Activated T-helper 9 cell treated with anti-CD3 and anti-CD28 coated beads, Interleukin-2, amount 50 U/mL, for 16 hours (primary cell): ENCODE measurements at places on chromosomes 3 and 15.

DNA sequence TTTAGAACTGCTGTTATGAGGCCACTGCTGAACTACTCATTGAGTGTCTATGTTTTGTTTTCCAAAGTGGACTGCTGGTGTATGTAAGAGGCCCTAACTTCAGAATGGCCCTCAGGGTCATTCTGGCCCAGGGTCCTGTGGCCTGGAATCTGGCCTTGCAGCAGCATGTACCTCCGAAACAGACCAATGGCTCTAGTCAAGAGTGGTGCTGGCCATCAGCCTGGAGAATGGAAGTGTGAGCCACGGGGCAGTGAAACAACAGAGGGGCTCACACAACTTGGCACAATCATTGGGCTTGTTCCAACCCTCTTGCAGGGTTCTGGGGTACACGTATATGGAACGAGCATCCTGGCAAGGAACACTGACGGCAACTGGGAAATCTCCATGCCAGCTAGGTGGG is 40.5 kb downstream of the SCN5A start:
- no peak for DNase-seq

- no peak for DNase-seq
Measured at GRCh38 chr3:66386011-66386924, 114.6 kb downstream of the LRIG1 start.

- DNase-seq = no peak
Measured at GRCh38 chr3:129025108-129025507, 24.0 kb downstream of the EFCC1 start.

GRCh38 chr15:58313810-58314592 is 117.8 kb upstream of the LIPC start:
- DNase-seq = no peak

GRCh38 chr15:83919978-83920510 is 266.1 kb downstream of the ADAMTSL3 start:
- DNase-seq = no peak

- DNase-seq = no peak
Measured at GRCh38 chr3:169578381-169579024, 85.0 kb downstream of the MECOM start.

DNA sequence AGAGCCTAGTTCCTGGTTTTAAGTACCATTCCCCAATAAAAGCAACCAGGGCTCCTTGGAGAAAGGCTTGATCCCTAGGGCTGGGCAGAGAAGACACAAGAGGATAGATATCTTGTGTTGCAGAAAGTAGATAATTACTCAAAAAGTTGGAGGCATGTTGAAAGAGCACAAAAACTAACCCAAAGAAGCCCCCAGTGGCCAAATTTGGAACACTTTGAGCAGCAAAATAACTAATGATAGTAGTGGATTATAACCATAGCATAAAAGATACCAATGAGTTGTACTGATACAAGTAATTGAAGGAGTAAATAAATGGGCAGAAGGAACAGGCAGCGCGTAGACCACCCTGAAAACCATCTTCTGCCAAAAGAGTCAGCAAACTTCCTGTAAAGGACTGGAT is 12.0 kb downstream of the EXOSC7 start:
- no peak for DNase-seq

DNA sequence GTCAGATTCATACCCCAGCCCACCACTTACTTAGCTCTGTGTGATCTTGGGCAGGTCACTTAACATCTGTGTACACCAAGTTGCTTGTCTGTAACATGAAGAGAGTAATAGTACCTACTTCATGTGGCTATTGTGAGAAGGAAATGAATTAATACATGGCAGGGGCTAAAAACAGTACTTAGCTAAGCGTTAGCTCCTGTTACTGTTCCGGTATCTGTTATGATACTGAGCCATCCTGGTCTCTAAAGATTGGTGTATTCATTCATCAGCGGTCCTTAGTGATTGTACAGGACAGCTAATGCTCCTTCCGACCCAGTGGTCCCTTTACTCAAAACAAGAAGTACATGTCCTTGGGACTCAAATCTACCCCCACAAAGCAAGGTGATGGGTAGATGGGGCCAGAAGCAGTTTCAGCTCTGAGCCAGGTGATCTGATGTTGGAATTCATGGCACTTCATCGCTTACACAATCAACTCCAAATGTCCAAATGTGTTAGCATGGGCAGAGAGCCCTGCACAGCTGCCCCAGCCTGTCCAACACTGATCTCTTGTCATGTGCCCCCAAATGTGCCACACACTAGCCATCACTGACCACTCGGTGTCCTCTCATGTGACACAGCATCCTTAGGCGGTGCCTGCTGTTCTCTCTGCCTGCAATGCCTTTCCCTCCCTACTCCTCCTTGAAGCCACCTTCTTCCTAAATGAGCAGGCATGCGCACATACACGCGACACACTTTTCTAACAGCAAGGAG is 84.1 kb downstream of the RARB start:
- DNase-seq = no peak

DNA sequence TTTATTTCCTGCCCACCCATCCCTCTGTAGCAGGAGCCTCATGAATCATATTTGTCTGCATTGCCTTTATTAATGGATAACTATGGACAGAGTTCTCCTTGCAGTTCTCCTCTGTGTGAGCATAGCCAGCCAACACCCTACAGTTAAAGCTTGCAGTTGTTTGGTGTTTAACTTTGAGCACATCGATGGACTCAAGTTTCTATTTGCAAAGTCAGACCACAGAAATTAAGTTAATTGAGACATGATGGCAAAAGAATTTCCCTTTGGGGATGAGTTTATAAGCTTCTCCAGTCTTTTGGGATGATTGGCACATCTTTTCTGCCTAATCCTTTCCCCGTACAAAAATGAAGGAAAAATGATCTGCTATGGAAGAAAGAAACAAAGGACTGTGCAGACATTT is 398.9 kb upstream of the THBS1 start:
- DNase-seq = no peak

DNA sequence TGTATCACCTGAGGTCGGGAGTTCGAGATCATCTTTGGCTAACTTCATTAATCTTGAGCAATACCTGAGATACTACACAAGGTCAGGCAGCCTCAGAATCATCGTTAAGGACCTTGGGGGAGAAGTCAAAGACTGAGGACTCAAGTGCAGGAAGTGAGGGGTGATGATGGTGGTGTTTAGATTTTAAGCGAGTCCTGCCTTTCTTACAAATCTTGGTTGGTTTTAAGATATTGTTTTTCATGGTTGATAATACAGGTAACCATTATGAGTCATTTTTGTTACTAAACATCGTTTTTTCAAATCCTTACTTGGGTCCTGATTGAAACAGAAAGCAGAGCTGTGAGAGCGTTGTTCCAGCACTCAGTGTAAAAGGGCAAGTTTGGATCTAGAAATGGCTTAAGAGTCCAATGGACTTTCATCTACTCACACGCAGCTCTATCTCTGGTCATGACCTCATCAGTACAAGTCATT is 4.1 kb downstream of the RASGRP1 start:
- no peak for DNase-seq

GRCh38 chr15:82048811-82049210 is 3.0 kb upstream of the MEX3B start:
- DNase-seq = no peak

DNA sequence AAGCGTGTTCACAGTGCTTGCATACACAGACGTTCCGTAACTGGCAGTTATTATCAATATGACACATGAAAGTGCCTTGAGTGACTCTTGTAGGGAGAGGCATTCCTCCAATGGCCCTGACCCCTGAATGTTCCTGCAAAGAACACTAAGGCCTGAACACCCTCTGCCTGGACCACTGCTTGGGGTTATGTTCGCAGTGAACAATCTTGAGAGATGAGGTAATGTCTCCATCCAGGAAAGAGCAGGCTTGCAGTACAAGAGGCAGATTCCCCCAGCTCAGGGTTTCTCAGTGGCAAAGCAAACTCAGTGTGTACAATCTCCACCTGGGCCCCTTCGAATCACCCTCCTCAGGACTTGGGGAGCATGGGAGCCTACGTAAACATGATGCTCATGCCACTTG is 324.6 kb downstream of the MAGI1 start:
- no peak for DNase-seq

DNA sequence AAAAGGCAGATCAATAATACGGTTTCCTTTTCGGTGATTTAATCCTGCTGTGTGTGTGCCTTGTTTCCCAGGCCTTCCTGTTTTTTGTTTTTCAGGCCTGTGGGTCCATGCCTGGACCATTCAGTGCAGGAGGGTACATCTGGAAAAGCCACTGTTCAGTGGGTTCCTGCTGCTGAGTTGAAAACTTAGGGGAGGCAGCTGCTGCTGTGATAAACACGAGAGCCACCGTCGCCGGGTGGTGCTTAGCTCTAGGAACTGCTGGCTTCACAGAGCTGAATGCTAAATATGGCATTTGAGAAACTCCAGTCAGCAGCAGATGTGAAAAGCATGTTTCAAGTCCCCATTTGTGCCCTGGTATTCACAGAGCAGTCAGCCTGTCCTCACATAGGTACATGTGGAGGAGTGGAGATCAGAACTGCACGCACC is 44.0 kb downstream of the SYNM start:
- DNase-seq = no peak

- no peak for DNase-seq
Measured at GRCh38 chr3:34203386-34203785, 405.0 kb downstream of the PDCD6IP start.

- no peak for DNase-seq
Measured at GRCh38 chr15:45913451-45913850, 278.6 kb downstream of the SQOR start.

DNA sequence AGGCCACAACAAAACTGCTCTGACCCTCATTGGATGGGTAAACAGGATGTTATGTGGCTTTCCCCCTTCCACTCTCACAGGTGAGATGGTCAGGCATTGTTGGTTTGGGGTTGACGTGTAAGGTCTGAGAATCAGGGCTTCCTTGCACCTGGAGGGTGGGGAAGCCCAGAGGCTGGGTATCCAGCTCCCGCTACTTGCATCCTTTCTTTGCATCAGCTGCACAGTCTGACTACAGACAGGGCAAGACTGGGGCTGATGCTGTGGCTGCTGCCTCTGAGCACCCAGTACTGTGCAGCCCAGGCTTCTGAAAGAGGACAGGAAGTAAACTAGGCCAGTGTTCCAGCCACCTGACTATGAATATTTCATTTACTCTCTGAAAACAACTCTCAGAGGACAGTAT is 58.0 kb upstream of the ATP2B2 start:
- no peak for DNase-seq

- DNase-seq = no peak
Measured at GRCh38 chr15:72979791-72980190, 72.5 kb upstream of the NEO1 start.

DNA sequence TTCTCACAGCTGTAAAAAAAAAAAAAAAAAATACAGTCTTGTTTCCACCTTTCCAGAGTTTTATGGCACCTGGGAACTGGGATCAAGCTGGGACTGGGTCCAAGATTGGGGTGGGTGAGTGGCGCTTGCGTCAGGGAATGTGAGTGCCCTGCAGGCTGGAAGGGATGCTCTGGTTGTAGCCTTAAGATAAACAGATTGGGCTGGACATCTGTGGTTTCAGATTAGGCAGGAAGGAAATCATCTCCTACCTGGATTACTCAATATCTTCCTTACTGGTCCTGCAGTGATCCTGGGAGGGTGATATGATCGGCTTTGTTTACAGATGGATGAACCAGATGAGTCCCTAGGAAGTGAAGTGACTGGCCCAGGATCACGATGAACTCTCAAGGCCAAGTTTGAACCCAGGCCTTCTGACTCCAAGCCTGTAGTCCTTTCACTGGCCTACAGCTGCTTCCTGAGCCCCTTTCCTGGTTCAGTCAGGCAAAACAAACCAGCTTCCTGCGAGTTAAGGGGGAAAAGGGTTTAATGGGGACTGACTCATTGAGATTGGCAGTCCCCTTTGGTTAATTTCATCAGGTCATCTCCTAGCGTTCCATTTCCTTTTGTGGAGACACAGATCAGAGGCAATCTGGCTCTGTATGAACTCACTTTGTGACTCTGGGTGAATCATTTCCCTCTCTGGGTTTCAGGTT is 179.8 kb downstream of the THSD4 start:
- no peak for DNase-seq

DNA sequence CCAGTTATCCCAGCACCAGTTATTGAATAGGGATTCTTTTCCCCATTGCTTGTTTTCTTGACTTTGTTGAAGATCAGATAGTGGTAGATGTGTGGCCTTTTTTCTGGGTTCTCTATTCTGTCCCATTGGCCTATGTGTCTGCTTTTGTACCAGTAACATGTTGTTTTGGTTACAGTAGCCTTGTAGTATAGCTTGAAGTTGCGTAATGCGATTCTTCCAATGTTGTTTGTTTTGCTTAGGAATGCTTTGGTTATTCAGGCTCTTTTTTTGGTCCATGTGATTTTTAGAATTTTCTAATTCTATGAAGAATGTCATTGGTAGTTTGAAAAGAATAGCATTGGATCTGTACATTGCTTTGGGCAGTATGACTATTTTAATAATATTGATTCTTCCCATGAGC is 94.3 kb upstream of the CHMP2B start:
- no peak for DNase-seq

GRCh38 chr3:16883057-16883722 is 1.6 kb upstream of the PLCL2 start:
- no peak for DNase-seq

- peak; percentile 44 for DNase-seq
Measured at GRCh38 chr3:127544192-127544802, 46.2 kb downstream of the TPRA1 start.

- no peak for DNase-seq
Measured at GRCh38 chr3:4889896-4890295, 89.3 kb upstream of the BHLHE40 start.

- DNase-seq = no peak
Measured at GRCh38 chr15:28892789-28893610, 7.2 kb downstream of the APBA2 start.

GRCh38 chr3:168544097-168544957 is 448.6 kb upstream of the GOLIM4 start:
- DNase-seq = no peak

DNA sequence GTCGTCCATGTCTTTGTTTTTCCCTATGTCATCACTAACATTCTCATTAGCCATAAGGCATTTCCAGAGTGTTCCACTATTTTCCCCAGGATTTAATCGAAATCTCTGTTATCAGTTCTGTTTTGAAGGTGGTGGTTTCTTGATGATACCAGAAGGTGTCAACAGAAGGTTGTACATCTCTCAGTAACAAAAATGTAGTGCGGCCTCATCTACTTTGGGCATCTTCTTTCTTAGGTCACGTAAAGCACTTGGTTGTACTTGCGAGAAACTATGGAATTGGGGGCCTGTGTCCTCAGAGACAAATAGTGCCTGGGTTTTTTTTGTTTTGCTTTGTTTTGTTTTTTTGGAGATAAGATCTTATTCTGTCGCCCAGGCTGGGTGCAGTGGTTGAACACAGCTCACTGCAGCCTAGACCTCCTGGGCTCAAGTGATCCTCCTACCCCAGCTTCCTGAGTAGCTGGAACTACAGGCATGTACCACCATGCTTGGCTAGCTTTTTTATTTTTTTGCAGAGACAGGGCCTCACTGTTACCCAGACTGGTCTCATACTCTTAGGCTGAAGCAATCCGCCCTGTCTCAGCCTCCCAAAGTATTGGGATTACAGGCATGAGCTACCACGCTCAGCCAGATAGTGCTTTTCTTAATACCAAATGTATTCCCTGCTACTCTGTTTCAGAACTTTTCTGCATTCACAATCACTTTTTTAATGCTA is 61.2 kb upstream of the FURIN start:
- DNase-seq = no peak
